ENCODE measurements at places on chromosomes 7 and 10.
A peak's percentile ranks its signal among the peaks of the same experiment; 100 is the strongest.

GRCh38 chr10:14023673-14024328 is 306.9 kb downstream of the FRMD4A start:
- DNase-seq: no peak

- no peak for DNase-seq
These were observed 116.5 kb upstream of the KCND2 start for GRCh38 chr7:120156476-120156875.

DNA sequence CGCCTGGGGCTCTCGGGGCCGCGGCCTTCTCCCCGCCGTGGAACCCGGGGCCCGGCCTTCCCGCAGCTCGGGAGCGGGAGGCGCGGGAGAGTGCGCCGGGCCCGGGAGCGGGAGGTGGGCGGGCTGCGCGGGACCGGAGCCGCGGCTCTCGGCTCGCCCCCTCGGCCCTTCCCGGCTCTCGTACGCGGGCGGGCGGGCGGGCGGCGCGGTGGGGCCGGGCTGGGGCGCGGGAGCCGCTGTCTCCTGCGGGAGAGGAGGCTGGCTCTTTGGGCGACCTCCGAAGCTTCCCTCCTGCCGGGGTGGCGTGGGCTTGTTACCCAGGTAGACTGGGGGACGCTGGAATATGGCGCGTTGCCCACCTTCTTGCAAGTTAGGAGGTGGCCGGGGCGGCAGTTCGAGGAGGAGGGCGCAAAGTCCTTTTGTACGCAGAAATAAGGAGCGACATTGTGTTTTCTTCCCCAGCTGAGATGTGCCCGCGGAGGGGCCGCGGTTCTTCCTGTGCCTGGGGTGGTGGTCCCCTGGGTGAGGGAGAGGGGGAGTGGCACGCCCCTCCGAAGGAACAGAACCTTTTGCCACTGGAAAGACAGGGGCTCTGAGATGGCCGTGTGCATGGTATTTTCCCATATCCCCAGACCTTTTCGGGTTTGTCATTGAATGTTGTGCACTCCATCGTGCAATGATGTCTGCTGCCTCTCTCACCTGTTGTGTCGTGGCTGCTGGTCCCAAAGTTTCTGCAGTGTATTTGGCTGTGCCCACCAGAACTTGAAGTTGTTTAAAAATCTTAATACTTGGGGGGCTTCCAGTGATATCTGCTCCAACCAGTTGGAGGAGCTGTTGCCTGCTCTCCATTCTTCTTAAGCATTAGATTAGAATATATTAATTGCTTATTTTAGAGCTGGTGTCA is 844 bp downstream of the NRF1 start:
- peak; percentile 48 for DNase-seq

- no peak for DNase-seq
These were observed 72.5 kb downstream of the GOLGA7B start for GRCh38 chr10:97922022-97922758.

- no peak for DNase-seq
These were observed 71.5 kb downstream of the EVX1 start for GRCh38 chr7:27314111-27314510.

DNA sequence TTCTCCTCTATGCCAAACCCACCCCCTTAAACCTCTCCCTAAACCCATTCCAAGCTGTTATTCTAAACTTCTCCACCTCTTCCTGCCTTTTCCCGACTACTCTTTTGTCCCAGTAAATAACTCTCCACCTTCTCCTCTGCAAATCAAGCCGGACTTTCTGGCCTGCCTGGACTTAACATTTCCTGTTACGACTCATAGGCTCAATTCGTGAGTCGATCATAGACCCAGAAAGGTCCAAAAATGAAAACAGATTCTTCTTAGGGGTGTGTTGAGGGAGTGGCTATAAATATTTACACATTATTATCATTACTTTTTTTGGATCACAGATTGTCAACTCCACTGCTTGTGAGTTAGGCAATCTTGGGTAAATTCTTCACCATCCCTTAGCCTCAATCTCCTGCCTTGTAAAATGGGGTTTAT is 59.0 kb upstream of the HABP2 start:
- no peak for DNase-seq
